Activated CD4-positive, CD25-positive, alpha-beta regulatory T cell (primary cell): ENCODE measurements at places on chromosomes 1 and 21.

DNA sequence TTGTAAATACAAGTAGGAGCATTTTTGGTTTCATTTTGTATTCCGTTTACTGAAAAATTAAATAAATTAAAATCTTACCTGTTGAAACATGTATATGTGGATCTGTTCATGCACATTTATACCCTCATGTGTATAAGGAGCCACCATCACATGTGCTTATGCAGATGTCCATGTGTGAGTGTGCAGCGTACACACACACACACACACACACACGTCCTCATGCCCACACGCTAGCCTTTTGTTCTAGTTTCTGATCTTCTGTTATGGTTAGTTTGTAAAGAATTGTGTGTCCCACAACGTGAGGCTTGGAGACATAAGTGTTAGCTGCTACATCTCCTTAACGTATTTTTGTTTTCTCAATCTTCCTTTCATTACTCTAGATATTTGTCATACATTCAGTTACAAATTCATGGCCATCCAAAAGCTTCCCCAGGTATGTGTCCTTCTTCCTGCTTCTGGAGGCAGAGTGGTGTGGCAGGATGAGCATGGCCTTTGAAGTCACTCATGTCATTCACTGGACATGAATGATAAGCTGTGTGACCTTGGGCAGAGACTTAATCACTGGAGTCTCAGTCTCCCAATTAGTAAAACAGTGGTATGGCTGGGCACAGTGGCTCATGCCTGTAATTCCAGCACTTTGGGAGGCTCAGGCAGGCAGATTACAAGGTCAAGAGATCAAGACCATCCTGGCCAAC is 54.6 kb downstream of the TENT5C start:
- DNase-seq = no peak

DNA sequence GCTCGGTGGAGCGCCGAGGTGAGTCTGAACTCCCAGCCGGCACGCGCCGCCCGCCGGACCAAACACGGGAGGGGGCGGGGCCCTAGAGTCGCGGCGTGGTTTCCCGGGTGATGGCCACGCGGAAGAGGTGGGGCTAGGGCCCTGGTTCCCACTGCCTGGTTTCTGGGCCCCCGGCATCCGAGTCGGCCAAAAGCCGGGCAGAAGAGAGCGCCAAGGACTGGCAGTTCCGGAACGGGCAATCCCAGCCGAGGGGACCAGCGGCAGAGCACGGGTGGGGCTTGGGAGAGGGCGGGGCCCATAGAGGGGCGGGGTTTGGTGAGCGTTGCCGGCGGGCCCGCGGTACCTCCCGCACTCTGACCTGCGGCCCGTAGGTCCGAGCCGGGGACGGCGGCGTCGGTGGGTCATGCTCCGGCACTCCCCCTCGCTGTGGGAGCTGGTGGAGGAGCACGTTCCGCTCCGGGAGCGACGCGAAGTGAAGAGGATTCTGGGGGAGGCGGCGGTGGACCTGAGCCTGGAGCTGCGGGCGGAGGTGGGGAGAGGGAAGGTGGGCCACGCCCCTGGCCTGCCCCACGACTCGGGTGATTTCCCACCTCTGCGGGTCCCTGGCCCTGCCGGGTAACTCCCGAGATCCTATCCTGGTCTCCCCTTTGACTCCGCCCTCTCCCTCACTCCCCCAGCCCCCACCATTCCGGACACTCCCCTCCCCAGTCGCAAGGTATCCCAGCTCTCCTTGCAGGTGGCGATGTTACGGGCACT is at the start of gene CCDC24:
Gene CCDC24, plus strand, starts transcription at position 124 of the 756 bp plus-strand sequence. Its CDS starts 280 bp downstream, at position 404.
- DNase-seq = peak; percentile 40

DNA sequence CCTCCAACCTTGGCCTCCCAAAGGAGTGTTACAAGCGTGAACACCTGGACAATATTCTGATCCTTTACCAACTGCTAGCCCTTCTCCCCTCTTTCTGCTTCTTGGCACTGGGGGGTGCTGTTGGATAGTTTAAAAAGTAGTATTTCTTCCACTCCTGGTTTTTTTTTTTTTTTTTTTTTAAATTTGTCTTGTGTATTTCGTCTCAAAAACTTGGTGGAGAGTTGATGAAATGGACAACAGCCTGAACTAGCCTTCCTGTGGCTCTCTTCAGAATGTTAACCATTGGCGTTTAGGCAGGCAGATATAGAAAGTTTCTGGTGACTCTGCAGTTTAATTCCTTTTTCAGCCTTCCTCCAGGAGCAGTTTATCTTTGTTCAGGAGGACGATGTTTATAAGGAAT is 69.7 kb upstream of the USP24 start:
- no peak for DNase-seq

GRCh38 chr21:44962403-44962966 is 22.7 kb downstream of the SLX9 start:
- DNase-seq = no peak

DNA sequence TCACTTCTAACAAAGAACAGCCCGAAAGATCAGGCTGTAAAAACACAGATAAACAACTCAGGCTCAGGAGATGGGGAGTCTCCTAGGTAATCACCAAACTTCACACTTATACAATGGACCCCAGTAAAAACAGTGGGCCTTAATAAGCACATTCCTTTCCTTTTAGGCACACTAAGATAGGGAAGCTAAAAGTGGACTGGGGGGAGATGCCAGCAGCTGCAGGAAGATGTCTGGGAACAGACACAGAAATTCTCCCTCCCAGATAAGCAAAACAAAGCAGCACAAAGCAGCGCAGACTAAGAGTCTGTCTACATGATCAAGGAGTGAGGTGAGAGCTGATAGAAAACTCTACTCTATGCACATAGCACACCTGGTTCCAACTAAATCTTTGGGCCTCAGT is 29.0 kb upstream of the CTBS start:
- DNase-seq = no peak

DNA sequence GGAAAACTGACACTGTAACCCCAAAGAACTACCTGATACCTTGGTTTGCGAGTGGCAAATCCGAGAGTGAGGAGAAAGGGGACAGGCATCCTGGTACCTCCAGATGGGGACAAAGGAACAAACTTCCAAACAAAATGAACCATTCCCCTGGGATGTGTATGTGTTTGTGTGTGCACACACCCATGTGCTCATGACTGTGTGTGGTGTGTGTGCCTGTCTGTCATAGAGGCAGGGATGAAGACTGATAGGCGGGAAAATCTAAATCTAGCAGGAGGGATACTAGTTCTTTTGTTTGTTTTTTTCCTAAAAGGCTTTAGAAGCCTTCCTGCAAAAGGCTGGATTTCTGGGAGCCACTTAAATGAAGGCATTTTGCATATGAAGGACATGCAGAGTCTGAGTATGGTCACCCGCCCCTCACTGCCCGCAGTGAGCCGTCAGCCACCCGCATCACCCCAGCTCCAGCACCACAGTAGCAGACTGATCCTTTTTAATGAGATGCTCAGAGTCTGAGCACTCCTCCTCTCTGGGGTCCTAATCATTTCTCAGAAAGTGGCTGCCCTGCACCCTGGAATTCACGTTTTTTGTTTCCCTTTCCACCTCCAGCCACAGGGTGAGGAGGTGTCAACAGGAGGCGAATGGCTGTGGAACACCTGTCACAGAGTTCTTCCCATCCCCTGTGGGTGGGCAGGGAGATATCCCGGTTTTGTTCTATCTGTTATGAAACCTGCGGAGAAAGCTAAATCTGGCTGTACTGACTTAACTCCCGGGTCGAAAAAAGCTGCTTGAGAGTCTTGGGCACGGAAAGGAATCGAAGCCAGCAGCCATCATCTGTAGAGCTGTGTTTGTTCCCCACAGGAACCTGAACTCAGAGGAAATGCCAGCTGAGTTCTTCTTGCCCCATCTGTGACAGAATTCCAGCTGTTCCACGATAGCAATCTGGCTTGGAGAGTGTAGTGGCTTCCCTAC is 34.9 kb downstream of the UTP25 start:
- no peak for DNase-seq

GRCh38 chr1:225845571-225846259 is 35.8 kb downstream of the EPHX1 start:
- DNase-seq = no peak

DNA sequence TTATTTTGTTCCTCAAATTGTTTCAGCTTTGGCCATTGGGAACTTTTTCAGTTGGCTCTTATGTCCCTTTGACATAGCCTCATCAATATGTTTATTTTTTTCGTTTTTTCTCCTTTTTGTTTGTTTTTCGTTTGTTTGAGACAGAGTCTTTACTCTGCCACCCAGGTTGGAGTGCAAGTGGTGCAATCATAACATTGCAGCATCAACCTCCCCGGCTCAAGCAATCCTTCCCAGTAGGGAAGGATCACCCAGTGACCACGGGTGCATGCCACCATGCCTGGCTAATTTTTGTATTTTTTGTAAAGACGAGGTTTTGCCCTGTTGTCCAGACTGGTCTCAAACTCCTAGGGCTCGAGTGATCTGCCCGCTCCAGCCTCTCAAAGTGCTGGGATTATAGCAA is 8.1 kb downstream of the POLR3GL start:
- no peak for DNase-seq

- DNase-seq = no peak
Observed at GRCh38 chr1:33358795-33359503, 38.1 kb upstream of the A3GALT2 start.

DNA sequence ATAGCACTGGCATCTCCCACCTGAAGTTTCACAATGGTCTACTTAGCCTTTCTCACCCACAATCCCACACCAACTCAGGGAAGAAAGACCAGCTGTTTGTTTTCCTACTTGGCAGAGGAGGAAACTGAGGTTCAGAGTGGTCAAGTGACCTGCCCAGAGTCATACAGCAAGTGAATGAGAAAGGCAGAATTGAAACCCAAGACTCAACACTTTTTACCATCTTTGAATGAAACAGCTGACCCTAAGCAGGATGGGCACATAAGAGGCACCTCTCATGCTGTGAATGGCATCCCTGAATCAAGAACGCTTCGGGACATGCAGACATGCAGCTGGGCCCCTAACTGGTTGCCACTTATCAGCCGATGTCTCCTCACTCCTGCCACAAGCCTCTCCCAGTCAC is 193.8 kb downstream of the HIVEP3 start:
- DNase-seq = no peak

- no peak for DNase-seq
Observed at GRCh38 chr1:167722870-167723251, 1.1 kb downstream of the MPZL1 start.

GRCh38 chr1:95384567-95384966 is 150.6 kb downstream of the RWDD3 start:
- DNase-seq = no peak

DNA sequence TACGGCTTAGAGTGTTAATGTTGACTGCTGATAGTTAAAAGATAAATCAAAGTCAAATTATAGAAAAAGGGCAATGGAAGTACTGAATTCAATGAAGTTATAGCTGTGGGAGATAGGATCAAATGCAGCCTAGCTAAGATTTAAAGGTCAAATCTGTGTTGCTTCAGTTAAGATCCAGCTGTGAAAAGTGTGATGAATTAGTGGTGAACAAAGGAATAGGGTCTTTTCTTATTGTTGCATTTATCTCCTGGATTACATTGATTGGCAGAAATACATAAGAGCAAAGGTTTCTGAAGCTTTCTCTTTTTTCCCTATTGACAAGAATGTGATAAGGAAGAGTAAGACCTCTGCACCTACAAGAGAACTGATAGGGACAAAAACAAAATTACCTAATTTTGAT is 1234.6 kb upstream of the ADGRL2 start:
- no peak for DNase-seq

GRCh38 chr1:153560771-153561465 is 4.7 kb downstream of the S100A2 start:
- DNase-seq = no peak

DNA sequence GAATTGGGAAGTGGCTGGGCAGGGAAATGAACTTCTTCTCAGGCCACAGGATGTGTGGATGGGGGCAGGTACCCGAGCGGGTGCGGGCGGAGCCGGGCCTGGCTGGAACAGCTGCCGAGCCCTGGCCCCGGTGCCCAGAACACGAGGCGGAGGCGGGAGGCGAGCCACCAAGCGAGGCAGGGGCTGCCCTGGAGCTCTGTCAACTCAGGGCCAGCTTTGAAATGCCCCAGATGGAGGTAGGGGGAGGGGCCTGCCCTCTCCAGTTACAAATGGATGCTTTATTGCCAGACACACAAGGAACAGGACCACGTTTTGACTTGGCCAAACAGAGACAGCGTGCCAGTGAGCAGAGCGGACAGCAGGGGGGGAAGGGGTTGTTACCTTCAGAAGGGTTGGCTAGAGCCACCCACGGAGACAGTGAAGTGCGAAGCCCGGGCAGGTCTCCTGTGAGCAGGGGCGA is 240.4 kb downstream of the SDCCAG8 start:
- DNase-seq = no peak

DNA sequence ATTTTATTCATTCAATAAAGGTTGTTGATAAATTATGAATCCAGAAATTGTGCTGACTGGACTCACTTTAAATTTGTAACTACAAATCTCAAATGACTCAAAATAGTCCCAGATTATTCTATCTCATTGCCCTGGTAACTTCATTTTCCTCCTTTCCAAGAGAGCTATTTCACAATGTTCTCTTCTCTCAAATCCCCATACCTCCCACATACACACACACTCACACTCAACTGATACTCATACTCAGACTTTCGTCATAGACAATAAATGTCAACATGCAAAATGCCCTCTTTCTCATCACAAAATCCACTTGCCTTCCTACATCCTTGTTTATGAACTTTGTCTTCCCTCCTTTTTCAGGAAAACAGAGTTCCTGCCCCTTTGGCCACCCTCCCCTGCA is 33.3 kb downstream of the EXTL2 start:
- no peak for DNase-seq

DNA sequence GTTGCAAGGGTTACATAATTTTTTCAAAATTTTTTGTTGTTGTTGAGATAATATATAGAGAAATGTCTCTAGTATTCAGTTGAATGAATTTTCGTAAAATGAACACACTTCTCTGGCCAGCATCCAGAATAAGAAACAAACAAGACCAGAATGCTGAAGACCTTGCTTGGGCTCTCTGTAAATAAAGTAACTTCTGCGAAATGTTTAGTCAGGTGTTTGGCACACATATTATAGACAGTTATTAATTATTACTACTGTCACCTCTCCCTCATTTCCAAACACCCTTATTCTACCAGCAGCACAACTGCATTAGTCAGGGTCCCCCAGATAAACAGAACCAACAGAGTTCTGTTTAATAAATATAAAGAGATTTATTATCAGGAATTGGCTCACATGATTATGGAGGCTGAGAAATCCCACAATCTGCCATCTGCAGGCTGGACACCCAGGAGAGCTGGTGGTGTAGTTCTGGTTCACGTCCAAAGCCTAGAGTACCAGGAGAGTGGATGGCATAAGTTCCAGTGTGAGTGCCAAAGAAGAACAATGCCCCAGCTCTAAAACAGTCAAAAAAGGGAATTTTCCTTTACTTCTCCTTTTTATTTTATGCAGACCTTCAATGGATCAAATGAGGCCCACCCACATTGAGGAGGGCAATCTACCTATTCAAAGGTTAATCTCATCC is 44.1 kb upstream of the KCND3 start:
- DNase-seq = no peak

- no peak for DNase-seq
Observed at GRCh38 chr1:159196543-159196942, 8.1 kb upstream of the ACKR1 start.

- DNase-seq = no peak
Observed at GRCh38 chr21:44425895-44426662, 29.2 kb upstream of the LRRC3 start.

- no peak for DNase-seq
Observed at GRCh38 chr1:213423605-213424004, 372.6 kb downstream of the RPS6KC1 start.
